ENCODE measurements at places on chromosomes 2 and 18. TPM values are rescaled to one million over a fixed set of nuclear protein-coding genes. Genes with fewer than 3 reads are reported as not detected.

DNA sequence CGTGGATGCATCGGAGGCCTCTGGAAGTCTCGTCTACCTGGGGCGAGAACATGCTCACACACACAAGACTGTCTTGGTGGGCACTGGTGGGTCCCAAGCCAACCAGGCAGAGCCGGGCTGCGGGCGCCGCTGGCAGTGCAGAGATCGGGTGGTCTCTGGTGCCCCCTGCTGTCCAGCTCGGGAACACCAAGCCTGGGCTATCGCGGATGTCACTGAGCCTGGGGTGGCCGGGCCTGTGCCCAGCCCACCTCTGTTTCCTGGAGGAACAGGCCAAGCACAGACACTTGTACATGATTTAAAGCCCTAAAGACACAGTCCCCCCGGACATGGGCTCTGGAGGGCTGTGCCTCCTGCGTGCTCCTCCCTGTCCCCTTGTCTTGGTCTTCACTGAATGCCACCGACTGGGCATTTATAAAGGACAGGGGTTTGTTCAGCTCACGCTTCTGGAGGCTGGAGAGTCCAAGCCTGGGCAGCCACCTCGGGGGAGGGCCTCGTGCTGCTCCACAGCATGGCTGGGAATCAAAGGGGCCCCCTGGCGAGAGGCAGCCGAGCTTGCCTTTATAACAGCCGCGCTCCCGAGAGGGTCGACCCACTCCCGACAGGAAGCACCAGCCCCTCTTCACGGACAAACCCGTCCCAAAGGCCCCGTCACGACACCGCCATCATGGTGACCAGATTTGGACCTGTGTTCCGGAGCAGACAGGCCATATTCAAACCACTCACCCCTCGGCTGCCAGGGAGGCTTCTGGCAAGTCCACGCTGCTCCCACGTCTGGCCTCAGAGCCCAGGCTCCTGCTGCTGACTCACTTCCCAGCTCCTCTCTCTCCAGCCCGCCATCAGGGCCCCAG, 3.6 kb upstream of the OTOS start:
- H3K27me3 ChIP-seq, result peaks cover 58% of the 10 kb centered on the region
- peaks cover 6% of the 10 kb centered on the region for H3K4me1 ChIP-seq
- peak; percentile 73 for DNase-seq

- H3K36me3 ChIP-seq, result no peaks in the 10 kb centered on the region
- no peak for DNase-seq
These were observed 2.4 kb upstream of the ARHGEF4 start for GRCh38 chr2:130834091-130834930.

- peaks cover 31% of the 10 kb centered on the region for H3K4me1 ChIP-seq
- DNase-seq, result no peak
- no peaks in the 10 kb centered on the region for H3K27me3 ChIP-seq
- H3K4me3 ChIP-seq, result no peak overlapping the region
- peaks cover 10% of the 10 kb centered on the region for H3K36me3 ChIP-seq
These were observed 172.3 kb downstream of the SMAD7 start for GRCh38 chr18:48778344-48779011.

DNA sequence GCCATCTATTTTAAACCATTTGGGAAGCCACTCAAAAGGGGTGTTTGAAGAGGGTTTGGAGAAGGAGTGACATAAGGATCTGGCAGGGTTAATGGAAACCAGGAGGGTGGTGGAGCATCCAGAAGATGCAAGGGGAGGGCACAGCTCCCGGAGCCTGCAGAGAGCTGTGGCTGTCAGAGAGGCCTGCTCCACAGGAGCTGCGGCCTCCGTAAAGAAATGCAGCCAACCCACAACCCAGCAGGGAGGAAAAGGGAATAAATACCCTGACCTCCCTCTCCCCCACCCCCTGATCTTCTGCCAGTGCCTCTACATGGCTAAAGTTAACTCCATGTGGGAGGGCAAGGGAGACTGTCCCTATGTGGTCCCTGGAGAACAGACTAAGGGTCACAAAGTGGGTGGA, 567.1 kb upstream of the POU3F3 start:
- no peak overlapping the region for H3K4me3 ChIP-seq
- DNase-seq, result no peak
- H3K27me3 ChIP-seq, result no peaks in the 10 kb centered on the region
- H3K27ac ChIP-seq, result no peak overlapping the region
- H3K4me1 ChIP-seq, result no peaks in the 10 kb centered on the region
- no peaks in the 10 kb centered on the region for H3K36me3 ChIP-seq

- H3K4me3 ChIP-seq, result no peak overlapping the region
- no peak overlapping the region for H3K27ac ChIP-seq
- peaks cover 11% of the 10 kb centered on the region for H3K4me1 ChIP-seq
- no peak for DNase-seq
These were observed 153.2 kb downstream of the HDAC4 start for GRCh38 chr2:239247401-239248245.

- no peak overlapping the region for H3K27ac ChIP-seq
- no peaks in the 10 kb centered on the region for H3K36me3 ChIP-seq
- no peak overlapping the region for H3K4me3 ChIP-seq
- DNase-seq, result no peak
These were observed 108.7 kb downstream of the XRCC5 start for GRCh38 chr2:216217904-216218260.

GRCh38 chr18:13872932-13873331, 42.4 kb downstream of the MC2R start:
- H3K4me3 ChIP-seq, result no peak overlapping the region
- no peak overlapping the region for H3K27ac ChIP-seq
- peaks cover 17% of the 10 kb centered on the region for H3K27me3 ChIP-seq
- no peaks in the 10 kb centered on the region for H3K36me3 ChIP-seq

DNA sequence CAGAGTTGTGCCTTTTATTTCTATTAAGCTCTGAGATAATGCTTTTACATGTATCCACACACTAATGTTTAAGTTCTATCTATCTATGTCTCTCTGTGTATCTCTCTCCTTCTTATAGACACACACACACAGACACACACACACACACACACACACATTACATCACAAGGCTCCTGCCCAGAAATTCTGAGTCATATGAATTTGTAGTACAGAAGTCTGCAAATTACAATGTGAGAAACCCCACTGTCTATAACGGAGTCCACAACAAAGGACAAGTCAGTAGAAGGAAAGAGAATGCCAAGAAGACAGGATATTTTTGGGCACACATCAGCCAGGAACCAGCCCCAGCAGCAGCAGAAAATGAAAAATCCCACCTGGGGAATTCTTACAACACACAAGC, 142.4 kb downstream of the EN1 start:
- H3K27me3 ChIP-seq, result no peaks in the 10 kb centered on the region
- no peak for DNase-seq
- no peak overlapping the region for H3K27ac ChIP-seq
- H3K4me1 ChIP-seq, result no peaks in the 10 kb centered on the region
- H3K36me3 ChIP-seq, result no peaks in the 10 kb centered on the region

- no peaks in the 10 kb centered on the region for H3K27me3 ChIP-seq
- no peak overlapping the region for H3K4me3 ChIP-seq
- no peaks in the 10 kb centered on the region for H3K4me1 ChIP-seq
- H3K36me3 ChIP-seq, result no peaks in the 10 kb centered on the region
These were observed 79.6 kb downstream of the MSTN start for GRCh38 chr2:189982780-189983394.

GRCh38 chr2:217905395-217905794, 97.4 kb downstream of the TNS1 start:
- no peak overlapping the region for H3K27ac ChIP-seq
- H3K36me3 ChIP-seq, result no peaks in the 10 kb centered on the region
- no peak overlapping the region for H3K4me3 ChIP-seq
- peaks cover 84% of the 10 kb centered on the region for H3K4me1 ChIP-seq
- DNase-seq, result no peak

ZNF521 gene
- 290 TPM for total RNA-seq

GRCh38 chr2:55225481-55226020, 6.5 kb downstream of the CLHC1 start:
- no peak overlapping the region for H3K27ac ChIP-seq
- no peaks in the 10 kb centered on the region for H3K27me3 ChIP-seq
- no peak for DNase-seq
- H3K4me1 ChIP-seq, result peaks cover 36% of the 10 kb centered on the region
- H3K36me3 ChIP-seq, result no peaks in the 10 kb centered on the region

DNA sequence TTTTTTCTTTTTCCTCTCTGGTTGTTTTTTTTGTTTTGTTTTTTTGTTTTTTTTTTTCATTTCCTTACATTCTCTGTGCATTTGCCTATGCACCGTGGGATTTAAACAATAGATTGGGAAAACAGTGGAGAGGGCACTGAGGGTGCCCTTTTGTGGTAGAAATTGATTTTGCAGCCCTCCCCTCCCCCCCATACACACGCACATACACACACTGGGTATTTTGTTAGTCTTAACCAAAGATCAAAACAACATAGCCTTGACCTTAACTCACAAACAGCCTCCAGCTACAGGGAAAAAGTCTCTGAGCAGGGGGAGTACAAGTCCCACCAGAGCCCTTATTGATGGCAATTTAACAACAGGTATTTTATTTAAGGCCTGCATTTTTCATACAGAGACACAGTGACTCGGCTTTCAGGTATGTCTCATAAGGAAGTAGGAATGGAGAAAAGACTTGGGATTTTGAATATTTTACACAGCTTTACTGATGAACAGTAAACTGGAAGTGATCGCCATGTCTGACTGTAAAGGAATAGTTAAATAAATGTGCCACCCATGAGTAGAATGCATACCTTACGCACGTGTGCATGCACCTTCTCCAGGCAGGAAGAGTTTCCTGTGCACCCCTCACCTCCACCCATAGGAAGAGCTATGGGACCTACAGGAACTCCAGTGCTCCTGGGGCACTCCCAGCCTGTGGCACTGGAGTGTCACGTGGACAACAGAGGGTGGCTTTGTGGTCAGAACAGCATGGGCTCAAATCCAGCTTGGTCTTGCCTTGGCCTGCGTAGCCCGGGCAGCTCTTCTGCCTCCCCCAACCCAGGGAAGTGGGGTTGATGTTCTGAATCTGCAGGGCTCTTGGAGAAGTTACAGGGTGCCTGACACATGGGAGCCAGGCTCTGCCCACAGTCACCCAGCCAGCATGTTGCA, 266.4 kb downstream of the ANAPC1 start:
- no peak for DNase-seq
- peak overlapping the region; percentile 34 for H3K27ac ChIP-seq
- no peak overlapping the region for H3K4me3 ChIP-seq
- peaks cover 4% of the 10 kb centered on the region for H3K4me1 ChIP-seq
- H3K27me3 ChIP-seq, result no peaks in the 10 kb centered on the region

DNA sequence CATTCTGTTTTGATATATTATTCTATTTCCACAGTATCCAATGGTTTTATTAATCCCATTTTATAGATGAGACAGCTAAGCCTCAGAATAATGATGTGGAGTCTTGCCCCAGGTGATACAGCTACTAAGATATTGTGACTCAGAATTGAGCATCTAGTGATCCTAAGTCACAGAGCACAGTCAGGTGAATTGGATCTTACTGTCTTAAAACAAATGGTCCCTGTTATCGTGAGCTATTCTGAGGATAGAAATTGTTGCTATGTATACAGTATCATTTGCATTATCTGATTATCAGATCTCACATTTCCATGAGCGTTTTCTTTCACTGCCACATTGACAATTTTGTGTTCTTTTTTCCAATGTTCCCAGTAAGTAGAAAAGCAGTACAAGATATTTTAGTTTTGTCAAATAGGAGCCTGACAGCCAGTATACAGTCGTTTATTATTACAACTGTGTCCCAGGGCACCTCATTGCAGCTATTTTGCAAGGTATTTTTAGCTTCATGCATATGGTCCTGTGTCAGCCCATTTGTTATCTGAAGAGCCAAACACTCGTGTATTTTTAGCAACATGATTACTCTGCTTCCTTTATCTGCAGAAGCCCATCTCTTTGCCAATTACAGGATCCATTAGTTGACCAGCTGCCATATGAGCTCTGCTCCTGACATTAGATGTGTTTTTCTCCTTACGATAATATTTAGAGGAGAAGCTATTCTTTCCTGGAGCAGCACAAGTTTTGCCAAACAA, 25.1 kb upstream of the SGPP2 start:
- no peaks in the 10 kb centered on the region for H3K4me1 ChIP-seq
- no peaks in the 10 kb centered on the region for H3K27me3 ChIP-seq
- no peak overlapping the region for H3K4me3 ChIP-seq
- H3K36me3 ChIP-seq, result no peaks in the 10 kb centered on the region

DNA sequence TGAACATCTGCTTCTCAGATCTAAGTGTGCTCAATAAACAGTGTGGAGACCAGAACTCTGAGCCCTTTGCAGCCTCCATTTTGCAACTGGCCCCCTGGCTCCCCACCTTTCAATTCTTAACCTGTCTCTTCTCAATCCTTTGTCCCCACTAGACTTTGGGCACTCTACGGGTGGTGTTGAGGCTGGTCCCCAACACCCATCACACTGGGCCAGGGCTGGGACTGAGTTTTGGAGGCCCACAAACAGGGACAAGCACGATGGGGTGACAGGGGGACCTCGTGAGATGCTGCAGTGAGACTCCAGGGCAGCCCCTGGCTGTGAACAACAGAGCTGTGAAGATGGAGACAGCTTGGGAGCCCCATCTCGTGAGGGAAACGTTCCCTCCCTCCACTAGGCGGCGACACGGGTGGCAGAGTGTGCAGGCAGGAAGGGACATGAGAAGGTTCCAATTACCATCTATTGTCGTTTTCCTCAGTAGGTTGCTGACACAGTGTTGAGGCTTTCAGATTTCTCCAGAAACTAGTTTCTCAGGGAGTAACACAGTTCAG, 1.2 kb downstream of the ANKMY1 start:
- H3K27ac ChIP-seq, result no peak overlapping the region
- H3K27me3 ChIP-seq, result no peaks in the 10 kb centered on the region
- H3K4me3 ChIP-seq, result no peak overlapping the region
- H3K36me3 ChIP-seq, result peaks cover 27% of the 10 kb centered on the region
- DNase-seq, result peak; percentile 78

DNA sequence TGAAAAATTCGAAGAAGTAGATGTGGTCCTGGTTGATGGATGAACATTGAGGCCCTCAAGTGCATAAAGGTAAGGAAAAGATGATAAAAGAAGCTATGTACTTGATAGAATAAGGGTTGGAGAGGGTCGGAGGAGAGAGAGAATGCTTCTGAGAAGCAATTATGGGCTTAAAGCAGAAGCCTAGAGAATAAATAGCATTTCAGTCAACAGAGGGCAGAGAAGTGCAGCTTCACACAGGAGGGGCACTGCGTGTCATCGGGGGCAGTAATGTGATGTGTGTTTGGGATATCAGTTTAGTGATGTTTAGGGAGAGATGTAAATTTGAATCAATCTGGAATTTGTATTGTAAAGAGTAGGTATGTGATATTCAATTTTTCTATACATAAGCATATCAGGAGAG, 334.5 kb downstream of the PIK3C3 start:
- H3K27me3 ChIP-seq, result no peaks in the 10 kb centered on the region
- no peak overlapping the region for H3K27ac ChIP-seq
- no peaks in the 10 kb centered on the region for H3K36me3 ChIP-seq
- no peak overlapping the region for H3K4me3 ChIP-seq

- no peaks in the 10 kb centered on the region for H3K27me3 ChIP-seq
- H3K4me1 ChIP-seq, result peaks cover 75% of the 10 kb centered on the region
- peaks cover 9% of the 10 kb centered on the region for H3K36me3 ChIP-seq
- no peak for DNase-seq
- H3K27ac ChIP-seq, result no peak overlapping the region
- H3K4me3 ChIP-seq, result no peak overlapping the region
These were observed 17.1 kb downstream of the ATOH8 start for GRCh38 chr2:85770786-85771409.

DNA sequence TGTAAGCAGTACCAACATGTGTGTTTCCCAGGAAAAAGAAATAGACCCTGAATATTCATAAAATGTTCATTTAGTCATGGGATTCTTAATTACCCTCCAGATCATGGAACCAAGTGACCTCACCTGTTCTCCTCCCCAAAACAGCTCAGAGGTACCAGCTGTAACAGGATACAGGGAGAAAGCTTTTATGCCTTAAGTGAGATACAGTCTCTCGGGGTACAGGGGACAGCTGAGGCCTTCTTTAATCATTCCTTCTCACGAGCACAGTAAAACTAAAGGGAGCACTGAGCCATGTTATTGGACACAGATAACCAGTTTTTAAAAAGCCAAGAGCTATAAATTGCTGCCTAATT, 16.6 kb downstream of the EPHA4 start:
- H3K27ac ChIP-seq, result no peak overlapping the region
- DNase-seq, result no peak
- H3K27me3 ChIP-seq, result no peaks in the 10 kb centered on the region
- H3K36me3 ChIP-seq, result no peaks in the 10 kb centered on the region
- no peaks in the 10 kb centered on the region for H3K4me1 ChIP-seq
